ENCODE measurements at places on chromosomes 3 and 15. TPM values are rescaled to one million over a fixed set of nuclear protein-coding genes. Genes with fewer than 3 reads are reported as not detected.

GRCh38 chr15:101578443-101578894 is 73.7 kb downstream of the TM2D3 start:
- no peaks in the 10 kb centered on the region for H3K4me1 ChIP-seq
- H3K36me3 ChIP-seq = no peaks in the 10 kb centered on the region
- DNase-seq = peak; percentile 75
- H3K4me3 ChIP-seq = no peak overlapping the region
- H3K27me3 ChIP-seq = no peaks in the 10 kb centered on the region

The MAN2A2 gene
- 101 TPM for polyA plus RNA-seq

The THPO gene
- polyA plus RNA-seq = 7.6 TPM

The GHRL gene
- 1.0 TPM for polyA plus RNA-seq
